ENCODE measurements at places on chromosomes 3 and 15. TPM values are rescaled to one million over a fixed set of nuclear protein-coding genes. Genes with fewer than 3 reads are reported as not detected.

The BFSP2 gene
- total RNA-seq: not detected

The TBC1D2B gene
- 49.3 TPM for total RNA-seq

The KLHL6 gene
- total RNA-seq: not detected

The IGSF10 gene
- total RNA-seq: 11.6 TPM

The BOC gene
- total RNA-seq: 23.2 TPM

The C3orf18 gene
- total RNA-seq: 7.5 TPM

The CA12 gene
- total RNA-seq: 107 TPM

The ACAN gene
- total RNA-seq: not detected

The STAC gene
- 0.05 TPM for total RNA-seq

The GHSR gene
- not detected for total RNA-seq

The NSMCE3 gene
- total RNA-seq: 12.4 TPM
